ENCODE measurements at places on chromosomes 7 and 10.

DNA sequence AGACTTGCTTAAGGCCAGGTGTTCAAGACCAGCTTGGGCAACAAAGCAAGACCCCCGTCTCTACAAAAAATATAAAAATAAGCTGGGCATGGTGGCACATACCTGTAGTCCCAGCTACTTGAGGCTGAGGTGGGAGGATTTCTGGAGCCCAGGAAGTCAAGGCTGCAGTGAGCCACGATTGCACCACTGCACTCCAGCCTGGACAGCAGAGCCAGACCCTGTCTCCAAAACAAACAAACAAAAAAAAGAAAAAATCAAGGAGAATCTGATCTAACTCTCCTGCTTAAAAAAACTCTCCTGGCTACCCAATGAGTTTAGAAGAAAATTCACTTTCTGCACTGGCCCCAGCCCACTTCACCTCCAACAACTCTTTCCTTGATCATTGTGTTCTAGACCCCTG, 1.9 kb upstream of the KPNA7 start:
- no peak for DNase-seq

DNA sequence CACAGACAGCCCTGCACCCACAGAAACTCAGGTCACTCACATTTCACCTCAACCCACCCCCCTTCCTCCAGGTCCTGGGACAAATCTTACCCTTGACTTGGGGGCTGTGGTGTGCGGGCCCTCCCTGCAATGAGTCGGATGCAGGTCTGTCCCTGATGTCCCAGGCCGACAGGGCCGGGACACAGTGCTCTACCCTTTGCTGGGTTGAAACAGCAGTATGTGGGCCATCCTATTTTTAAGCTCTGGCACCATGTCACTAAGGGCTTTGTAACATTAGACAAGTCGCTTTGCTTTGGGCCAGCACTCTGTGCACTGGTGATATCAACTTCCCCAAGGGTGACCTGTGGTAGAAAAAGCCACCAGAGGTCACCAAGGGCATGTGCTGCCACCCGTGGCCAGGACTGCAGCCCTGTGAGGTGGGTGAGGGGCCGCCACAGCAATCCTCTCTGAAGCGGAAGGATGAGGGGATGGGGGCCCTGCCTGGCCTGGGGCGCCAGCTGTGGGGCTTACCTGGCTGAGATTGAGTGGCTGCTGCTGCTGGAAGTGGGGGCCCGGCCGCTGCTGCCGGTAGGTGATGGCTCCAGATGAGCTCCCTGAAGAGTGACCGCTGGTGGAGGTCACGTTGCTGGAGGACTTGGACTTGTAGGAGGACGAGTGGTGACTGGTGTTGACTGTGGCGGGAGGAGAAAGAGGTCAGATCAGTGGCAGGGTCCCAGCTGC, 51.3 kb downstream of the CLEC2L start:
- no peak for DNase-seq

GRCh38 chr10:76119036-76119435, 687.6 kb downstream of the LRMDA start:
- no peak for DNase-seq

DNA sequence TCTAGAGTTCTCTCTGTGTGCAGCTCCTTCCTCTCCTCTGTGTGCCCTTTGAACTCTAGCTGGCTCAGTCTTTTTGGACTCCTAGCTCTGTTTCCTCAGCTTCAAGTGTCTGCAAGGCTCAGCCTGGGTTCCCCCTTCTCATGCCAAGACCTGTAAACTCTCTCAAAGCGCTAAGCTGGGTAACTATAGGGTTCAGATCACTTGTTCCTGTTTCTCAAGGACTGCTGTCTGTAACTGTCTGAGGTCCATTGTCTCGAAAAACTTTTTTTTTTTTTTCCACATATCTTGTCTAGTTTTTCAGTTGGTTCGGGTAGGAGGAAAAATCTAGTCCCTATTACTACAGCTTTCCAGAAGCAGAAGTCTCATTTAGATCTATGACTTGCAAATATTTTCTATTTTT, 46.6 kb upstream of the PPP1R17 start:
- DNase-seq: no peak

DNA sequence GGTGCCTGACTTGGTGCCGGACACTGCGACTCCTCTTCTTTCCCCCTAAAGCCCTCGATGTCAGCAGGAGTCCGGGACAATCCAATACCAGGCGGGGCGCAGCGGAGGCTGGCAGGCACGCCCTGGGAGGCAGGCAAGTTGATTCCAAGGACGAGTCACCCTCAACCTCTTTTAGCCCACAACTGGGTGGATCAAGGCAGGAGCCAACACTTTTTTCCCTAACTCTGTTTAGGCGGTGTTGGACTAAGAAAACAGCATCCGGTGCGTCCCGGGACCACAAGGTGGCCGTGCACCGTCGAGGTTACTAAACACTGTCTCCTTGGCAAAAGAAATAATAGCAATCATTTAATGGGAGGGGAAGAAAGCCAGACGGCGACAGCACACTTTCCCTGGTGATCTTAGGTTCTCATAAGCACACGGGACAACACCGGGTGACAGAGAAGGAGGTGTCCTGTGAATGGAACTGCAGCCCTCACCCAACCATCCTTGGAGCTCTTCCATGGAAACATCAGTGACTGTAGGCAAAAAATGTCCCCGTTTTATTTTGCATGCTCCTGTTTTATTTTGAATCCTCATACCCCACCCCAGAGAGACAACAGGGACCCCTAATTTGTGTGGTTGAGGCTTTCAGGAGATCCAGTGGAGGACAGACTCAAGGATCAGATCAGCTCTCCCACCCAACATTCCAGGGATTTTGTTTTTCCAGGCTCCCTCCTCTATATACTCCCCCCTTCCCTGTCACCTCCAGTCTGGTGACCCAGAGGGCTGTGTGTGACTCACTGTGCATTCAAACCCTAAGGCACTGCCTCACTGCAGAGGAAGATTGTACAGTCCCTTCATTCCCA, 1.3 kb upstream of the CALCR start:
- no peak for DNase-seq

DNA sequence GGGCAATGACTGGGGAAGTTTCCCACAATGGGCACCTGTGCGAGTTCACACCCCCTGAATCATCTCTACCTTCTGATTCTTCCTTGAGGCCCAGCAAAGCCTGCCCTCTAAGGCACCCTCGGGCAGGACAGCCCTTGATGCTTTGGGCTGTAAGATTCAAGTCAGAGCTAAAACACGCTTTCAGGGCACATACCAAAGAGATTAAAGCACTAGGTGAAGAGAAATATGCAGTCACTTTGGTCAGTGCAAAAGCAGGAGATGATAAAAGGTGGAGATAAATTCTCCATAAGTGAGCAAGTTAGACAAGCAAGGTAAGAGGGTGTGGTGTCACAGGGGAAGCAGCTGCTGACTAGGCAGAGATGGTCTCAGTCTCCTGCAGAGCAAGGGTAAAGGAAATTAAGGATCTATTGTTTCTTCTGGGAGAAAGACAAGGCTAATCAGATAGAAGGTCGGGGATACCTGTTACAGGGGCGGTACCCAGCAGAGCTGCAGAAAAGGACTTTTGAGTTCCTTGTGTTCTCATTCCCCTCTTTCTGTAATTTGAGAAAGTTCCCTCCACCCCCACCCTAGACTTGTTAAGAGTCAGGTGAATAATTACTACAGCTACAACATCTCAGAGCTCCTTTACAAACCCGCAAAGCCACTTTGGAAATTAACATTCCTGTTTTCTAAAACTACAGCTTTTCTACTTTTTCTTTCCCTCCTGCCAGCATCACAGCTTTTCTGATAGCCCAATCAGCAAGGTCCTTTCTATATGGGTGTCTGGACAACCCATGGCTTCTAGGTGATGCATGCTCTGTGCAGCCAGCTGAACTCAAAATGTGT, 26.4 kb downstream of the PDLIM1 start:
- DNase-seq: no peak

- DNase-seq: no peak
These were observed 14.9 kb downstream of the MET start for GRCh38 chr7:116686812-116687419.

GRCh38 chr10:70271996-70272924, 11.5 kb downstream of the NPFFR1 start:
- DNase-seq: no peak

GRCh38 chr10:95246582-95247051, 44.2 kb downstream of the PDLIM1 start:
- peak; percentile 44 for DNase-seq

GRCh38 chr7:149140831-149141230, 6.4 kb upstream of the ZNF398 start:
- no peak for DNase-seq

DNA sequence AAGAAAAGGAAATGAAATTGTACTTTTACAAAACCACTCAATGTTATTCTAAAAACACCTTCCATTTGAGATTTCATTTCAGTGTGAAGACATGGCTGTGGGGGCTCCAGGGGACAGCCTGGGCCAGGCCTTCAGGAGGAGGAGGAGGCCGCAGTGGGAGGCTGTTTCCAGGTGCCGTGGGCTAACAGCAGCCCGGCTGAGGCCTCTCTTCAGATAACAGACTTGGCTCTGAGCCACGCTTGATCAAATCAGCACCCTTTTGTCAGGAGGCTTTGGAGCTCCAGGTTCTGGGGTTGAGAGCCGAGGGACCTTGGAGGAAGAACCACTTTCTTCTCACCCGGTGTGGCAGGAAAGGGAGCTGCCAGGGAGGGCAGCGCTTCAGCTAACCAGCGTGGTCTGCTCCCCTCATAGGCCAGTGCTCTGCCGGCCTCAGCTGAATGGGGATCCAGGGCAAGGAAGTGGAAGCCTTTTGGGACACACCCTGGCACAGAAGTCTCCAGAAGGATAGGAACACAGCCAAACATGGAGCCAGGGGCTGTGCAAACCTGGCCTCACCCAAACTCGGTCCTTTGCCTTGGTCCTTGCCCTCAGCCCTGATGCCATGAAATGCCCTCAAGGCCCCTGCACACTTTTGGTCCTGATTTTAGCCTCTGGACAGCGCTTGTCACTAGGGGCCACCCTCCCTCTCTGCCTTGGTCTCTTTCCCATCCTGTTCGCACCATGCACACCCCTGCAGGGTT, 23.5 kb upstream of the CHST15 start:
- DNase-seq: no peak

- DNase-seq: no peak
These were observed 120.6 kb downstream of the PRPF18 start for GRCh38 chr10:13707156-13707881.

DNA sequence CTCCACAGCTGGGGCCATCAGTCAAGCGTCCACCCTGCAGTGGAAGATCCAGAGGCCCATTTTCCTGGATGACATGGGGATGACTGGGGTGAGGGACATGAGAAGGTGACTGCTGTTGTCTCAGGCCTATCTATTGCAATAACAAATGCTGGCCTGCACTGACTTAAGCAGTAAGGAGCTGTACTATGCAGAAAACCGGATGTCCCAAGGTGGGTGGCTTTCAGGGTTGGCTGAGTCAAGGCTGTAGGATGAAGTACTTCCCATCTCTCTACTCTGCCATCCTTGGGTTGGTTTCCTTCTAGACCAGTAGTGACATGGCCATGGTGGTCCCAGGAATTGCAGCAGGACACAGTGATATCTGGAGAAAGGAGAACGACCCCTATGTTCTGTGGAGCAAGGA, 48.1 kb downstream of the NEURL1 start:
- DNase-seq: no peak

- DNase-seq: no peak
These were observed 69.1 kb downstream of the MEST start for GRCh38 chr7:130560972-130561371.

DNA sequence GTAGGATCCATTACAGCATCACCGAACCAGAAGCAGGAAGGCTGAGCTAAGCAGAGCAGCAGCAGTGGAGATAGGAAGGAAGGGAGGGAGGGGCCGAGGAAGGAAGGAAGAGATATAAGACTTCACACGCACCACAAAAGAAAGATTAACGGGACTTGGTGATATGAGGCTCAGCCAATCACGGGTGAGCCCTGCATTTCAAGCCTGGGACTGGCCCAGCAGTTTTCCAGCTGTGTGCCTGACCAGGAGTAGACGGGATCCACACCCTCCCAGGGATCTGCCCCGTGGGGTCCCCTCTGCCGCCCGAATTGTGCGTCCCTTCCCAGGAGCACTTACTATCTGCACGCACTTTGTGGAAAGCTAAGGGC, 16.2 kb downstream of the ATG9B start:
- DNase-seq: no peak

GRCh38 chr10:91797048-91797690, 1.1 kb upstream of the TNKS2 start:
- no peak for DNase-seq

GRCh38 chr10:116587878-116588591, 2.7 kb upstream of the PNLIPRP1 start:
- DNase-seq: no peak

DNA sequence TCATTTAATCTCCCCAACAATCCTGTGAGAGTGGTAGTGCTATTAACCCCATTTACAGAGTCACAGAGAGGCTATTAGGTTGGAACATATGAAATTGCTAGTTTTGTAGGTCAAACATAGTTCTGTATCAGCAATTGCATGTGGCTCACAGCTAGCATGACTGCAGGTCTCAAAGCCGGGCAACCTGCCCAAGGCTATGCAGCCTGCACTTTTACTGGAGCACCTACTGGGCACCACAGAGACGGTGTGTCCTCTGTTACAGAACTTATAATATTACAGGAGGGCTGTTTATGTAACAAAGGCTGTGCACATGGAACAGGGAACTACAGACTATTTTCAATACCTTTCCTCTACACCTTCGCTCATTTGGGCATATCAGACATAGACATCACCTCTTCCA, 355.8 kb downstream of the RPS24 start:
- DNase-seq: no peak

- DNase-seq: no peak
These were observed 23.5 kb downstream of the SGCE start for GRCh38 chr7:94632338-94633013.
